Renal cortex interstitium (tissue), 15 donors: ENCODE measurements at places on chromosomes 5 and 9.

DNA sequence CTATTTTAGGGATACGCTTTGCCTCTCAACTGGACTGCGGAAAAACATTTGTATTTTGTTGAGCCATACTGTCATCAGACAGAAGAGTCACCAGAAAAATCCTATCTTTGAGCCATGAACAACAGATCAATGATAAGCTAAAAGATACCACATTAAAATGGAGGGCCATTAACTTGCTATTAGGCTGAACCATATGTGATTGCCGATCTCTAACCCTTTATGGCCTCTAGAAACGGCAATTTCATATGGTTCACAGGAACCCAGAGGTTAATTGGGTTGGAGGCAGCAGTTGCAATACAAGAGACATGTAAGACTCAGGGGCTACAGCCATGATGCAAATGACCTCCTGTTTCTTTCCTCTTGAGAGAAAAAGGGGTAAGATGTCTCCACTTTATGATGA is 69.8 kb downstream of the MYO10 start:
- no peak for DNase-seq

DNA sequence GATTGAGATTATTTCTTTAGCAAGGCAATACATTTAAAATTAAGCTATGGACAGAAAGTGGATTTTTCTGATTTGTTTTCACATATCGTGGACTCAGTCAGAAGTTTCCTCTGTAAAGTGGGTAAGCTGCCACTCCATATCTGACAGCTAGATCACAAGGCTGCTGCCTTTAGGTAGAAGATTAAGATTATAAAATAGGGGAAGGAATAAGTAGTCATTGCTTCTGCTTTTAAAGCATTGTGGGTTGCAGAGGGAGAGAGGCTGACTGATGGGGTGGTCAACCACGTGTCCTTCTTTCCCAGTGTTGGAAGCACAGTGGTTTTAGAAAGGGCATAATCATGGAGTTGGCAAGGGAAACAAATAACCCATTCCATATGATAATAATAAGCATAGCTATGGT is 74.3 kb upstream of the MOCS2 start:
- DNase-seq: no peak

DNA sequence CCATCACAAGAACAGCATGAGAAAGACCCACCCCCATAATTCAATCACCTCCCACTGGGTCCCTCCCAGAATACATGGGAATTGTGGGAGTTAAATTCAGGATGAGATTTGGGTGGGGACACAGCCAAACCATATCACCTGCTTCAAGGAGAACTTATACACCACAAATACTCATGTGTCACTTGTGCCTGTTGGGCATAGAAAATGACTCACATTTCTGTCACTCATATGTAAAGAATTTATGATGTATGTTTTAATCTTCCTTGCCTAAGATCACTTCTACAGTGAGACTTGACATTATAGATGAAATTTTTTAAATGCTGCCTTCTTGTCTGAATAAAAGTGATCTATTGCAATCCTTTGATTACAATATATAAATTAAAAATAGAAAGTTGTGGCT is 23.0 kb upstream of the PRDM6 start:
- DNase-seq: no peak

DNA sequence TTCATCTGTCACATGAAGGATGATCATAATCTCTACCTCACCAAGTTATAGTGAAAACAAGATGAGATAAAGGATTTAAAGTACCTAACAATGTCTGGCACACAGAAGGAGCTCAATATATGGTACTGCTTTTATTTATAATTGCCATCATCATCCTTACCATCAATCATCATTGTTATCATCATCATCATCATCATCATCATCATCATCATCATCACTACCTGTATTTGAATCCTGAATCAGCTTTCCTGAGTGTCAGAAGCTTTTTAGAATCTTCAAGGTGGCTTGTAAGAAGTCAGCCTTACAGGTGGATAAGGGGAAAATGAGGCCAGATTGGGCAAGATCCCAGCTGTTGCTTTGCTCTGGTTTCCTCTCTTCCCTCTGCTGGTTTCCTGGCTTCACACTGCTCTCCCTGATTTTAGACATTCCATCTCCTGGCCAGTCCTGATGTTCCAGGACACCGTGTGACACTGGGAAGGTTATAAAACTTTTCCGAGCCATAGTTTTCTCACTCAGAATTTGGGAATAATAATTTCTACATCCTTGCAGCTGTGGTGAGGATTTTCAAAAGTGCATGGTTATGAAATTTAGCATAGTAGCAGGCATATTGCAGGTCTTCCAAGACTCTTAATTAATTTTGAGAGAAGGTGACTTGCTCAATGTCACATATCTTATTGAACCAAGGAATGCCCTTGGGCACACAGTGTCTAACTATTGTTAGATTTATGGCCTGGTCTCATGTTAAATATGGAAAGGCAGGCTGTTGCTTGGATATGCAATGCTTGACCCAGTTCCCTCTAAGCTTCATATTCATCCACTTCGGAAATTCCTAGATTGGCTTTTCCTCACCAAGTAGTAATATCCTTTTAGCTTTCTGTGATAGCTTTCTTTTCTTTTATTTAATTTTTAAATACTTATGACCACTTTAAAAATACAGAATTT is 160.7 kb downstream of the TMEM38B start:
- no peak for DNase-seq

DNA sequence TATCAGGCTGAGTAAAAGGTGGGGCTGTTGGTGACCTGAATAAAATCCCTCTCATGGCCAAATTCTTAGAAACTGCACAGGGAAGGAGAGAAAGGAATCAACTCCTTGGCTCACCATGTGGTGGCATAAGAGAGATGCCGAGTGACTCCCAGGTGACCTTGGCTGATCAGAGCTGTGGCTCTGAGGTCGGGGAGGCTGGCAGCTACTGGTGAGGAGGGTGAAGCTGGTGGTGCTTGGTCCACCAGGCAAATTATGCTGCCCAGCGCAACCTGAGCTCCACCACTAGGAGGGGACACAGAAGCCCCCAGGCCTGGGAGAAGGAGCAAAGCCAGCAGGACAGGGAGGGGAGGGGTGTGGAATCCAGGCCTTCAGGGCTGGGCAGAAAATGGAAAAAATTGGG is 111.2 kb upstream of the IL12B start:
- no peak for DNase-seq

DNA sequence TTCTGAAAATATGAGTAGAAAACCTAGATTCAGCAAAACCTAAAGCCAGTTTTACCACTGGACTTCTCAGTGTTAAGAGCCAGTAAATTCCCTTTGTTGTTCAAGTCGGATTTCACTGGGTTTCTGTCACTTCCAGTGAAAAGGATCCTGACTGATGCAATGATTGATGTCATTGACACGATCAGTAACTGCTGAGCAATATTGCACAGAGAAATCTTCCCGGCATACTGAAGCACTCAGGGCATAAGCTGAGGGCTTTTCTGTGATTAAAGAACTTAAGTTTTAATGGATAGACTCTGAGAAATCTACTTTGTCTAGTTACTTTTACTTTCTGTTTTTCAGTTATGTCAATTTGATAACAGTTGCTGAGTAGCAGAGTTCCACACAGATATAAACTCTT is 61.9 kb downstream of the DENND1A start:
- DNase-seq: no peak

DNA sequence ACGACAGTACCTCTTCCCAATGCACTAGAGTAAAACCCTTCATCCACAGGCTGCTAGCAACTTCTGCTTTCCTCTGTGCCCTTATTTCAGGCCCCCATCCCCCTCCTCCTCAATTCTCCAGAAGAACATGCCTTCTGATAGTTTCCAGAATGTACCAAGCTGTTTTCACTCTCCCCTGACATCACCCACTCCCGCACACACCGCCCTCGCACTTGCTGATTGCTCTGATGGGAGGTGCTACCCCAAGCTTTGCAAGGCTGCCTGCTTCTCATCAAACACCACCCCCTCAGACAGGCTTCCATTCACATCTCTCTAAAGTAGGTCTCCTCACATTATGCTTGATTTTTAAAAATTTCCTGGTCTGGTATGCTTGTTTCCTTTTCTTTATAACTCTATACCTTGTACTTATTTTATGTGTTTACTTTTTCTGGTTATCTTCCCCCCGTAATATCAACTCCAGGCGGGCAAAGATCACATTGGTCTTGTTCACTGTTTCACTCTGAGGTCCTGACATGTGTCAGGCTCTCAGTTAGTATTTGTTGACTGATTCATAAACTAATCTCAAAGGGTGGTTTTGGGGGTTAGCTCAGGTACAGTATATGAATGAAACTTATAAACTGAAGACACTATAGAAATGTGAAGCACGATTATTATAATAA is 91.0 kb upstream of the C9orf72 start:
- DNase-seq: no peak

DNA sequence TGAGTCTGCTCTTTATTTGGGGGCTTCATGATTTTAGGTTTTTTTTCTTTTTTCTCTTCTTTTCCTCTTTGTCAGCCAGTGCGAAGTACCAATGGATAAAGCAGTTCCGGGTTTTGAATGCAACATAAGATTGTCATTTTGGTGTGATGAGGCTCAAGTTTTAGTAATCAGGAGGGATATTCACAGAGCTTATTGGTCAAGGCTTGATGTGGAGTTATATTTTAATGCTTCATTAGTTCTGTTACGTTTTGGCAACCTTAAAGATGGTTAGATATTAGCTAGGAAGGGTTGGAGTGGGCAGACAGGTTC is 1.4 kb downstream of the PIK3R1 start:
- no peak for DNase-seq

- no peak for DNase-seq
Observed at GRCh38 chr9:90504486-90504885, 138.1 kb downstream of the DIRAS2 start.

DNA sequence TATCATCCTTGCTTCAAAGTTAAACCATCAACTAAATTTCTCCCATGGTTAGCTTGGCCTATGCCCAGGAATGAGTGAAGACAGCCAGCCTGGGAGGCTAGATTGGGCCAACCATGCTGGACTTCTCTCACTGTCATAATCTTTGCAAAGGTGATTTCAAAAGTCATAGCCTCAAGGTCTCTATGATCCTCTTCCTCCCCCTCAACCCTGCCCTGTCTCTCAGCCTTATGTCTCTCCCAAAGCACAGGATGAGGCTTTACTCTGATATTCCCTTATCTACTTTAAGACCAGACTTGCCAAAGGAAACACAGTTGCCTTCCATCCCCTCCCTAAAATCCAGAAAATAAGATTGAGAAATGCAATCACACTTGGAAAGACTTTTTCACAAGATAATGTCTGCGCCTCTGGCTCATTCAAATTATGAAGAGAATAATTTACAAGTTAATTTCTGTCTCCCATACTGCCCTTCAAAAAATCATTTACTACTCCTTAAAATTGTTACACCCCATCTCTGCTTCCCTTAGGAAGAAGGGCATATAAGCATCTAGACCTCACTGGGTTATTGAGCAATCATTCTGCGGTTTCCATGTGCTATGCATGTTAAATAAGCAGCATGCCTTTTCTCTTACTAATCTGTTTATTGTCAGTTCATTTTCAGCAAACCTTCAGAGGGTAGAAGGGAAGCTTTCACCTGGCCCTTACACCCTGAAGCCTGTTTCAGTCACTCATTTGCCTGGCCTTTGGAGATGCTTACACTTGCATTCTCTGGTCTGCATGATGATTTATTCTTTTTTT is 113.8 kb upstream of the ANKRD55 start:
- no peak for DNase-seq

- no peak for DNase-seq
Observed at GRCh38 chr9:97564291-97565175, 63.1 kb downstream of the TMOD1 start.

DNA sequence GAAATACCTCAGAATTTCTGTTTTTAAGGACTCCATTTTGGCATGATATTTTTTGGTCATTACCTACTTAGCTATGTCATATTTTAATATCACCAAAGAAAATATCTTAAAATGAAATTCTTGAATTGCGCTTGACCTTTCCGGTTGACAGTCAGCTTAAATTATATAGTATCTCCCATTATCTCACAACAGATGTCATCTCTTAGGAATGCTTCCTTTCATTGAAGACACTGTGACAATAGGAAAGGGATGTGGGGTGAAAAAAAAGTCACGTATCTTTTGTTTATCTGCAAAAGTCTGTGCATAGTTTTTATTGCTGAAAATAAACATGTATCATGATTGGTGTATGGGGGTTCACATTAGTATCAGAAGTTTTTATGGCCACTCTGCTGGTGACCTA is 105.8 kb downstream of the INVS start:
- DNase-seq: no peak
